ENCODE measurements at places on chromosomes 13 and 19. TPM values are rescaled to one million over a fixed set of nuclear protein-coding genes. Genes with fewer than 3 reads are reported as not detected.

MEDAG gene
- total RNA-seq, result 0.10 TPM

KCNN1 gene
- total RNA-seq, result 0.69 TPM

PLPPR3 gene
- 5.6 TPM for total RNA-seq

EPN1 gene
- total RNA-seq, result 205 TPM

ELANE gene
- 0.46 TPM for total RNA-seq

All from A549 treated with Hydrocortisone at 1 μM for 4 hours (cell line).